Muscle of back (tissue), 13 donors: ENCODE measurements at places on chromosomes 1 and 21. TPM values are rescaled to one million over a fixed set of nuclear protein-coding genes. Genes with fewer than 3 reads are reported as not detected.

Gene PTGFR
- 14.3 TPM for polyA plus RNA-seq

DNA sequence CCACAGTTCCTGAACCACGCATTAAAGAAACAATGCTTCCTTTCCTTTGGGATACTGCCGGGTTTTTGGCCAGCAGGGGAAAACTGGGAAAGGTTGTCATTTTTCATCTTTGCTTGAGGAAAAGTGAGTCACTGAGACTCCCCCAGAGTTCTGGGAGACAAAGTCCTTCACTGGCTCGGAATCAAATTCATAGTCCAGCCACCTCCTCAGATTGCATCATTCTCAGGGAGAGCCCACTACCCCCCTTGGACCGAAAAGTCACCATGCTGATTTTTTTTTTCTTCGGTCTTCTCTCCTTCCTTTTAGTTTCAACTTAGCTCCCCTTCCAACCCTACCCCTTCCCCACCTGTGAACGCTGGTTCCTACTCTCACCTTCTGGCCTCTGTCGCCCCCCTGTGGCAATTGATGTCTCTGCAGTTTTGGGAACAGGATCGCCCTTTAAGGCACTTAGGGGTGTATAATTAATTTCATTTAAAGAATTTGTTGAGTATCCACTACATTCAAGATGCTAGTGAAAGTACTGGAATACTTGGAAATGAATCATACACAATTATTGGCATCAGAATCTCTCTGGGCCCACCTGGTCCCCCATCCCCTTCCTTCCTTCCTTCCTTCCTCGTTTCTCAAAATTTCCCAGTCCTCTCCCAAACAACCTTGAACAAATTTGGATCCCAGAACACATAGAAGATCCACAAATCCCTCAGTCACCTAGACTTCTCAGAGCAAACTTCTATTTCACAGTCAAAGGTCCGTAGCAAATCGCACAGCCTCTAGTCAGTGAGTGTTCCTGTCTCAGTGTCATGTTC lies 6.9 kb downstream of the ACKR1 start:
- DNase-seq: no peak

GRCh38 chr1:85413169-85413568 lies 51.8 kb downstream of the DDAH1 start:
- DNase-seq: peak; percentile 38

Gene SFN
- 0.42 TPM for polyA plus RNA-seq

DNA sequence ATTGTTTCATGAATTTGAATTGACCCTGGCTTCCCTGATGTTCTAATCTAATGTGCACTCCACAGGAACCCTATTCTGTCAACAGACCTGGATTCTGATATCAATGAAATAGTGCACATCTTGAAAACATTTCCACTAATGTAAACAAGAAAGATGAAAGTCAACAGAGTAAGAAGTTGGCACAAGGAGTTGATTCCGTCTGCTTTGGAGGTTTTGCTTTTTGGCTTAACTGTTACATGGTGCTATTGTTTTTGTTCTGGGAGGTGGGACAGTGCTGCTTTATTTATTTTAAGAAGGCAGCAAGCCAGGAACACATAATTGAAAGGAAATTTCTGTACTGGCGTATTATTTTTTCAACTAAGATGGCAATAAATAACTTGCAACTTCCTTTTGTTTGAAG lies 73.3 kb downstream of the LEPR start:
- no peak for DNase-seq

- DNase-seq: no peak
These were observed 264.0 kb downstream of the ADGRL2 start for GRCh38 chr1:82064691-82065090.

DNA sequence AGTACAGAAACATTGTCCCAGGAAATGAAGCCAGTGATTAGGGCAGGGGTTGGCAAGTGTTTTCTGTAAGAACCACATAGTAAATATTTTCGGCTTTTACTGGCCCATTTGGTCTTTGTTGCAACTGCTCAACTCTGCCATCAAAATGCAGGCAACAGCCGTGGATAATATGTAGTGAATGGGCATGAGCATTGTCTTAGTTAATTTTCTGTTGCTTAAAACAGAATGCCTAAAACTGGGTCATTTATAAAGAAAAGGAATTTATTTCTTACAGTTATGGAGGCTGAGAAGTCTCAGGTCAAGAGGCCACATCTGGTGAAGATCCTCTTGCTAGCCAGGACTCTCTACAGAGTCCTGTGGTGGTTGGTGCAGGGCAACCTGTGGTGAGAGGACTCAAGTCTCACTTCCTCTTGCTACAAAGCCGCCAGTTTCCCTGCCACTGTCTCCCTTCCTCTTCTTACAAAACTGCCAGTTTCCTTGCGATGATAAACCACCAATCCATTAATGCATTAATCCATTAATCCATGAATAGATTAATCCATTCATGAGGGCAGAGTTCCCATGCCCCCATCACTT lies 166.4 kb downstream of the PSMG1 start:
- peak; percentile 37 for DNase-seq

DNA sequence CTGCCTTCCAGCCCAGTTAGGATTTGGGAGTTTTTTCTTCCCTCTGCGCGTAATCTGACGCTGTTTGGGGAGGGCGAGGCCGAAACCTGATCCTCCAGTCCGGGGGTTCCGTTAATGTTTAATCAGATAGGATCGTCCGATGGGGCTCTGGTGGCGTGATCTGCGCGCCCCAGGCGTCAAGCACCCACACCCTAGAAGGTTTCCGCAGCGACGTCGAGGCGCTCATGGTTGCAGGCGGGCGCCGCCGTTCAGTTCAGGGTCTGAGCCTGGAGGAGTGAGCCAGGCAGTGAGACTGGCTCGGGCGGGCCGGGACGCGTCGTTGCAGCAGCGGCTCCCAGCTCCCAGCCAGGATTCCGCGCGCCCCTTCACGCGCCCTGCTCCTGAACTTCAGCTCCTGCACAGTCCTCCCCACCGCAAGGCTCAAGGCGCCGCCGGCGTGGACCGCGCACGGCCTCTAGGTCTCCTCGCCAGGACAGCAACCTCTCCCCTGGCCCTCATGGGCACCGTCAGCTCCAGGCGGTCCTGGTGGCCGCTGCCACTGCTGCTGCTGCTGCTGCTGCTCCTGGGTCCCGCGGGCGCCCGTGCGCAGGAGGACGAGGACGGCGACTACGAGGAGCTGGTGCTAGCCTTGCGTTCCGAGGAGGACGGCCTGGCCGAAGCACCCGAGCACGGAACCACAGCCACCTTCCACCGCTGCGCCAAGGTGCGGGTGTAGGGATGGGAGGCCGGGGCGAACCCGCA lies at the start of gene PCSK9:
Gene PCSK9 (plus strand): TSS at position 207 of the 741 bp plus-strand sequence. CDS start 290 bp downstream, at position 497.
- DNase-seq: peak; percentile 77

Gene MYOCOS
- not detected for polyA plus RNA-seq

- no peak for DNase-seq
These were observed 164.1 kb downstream of the GALNT2 start for GRCh38 chr1:230230948-230231773.

DNA sequence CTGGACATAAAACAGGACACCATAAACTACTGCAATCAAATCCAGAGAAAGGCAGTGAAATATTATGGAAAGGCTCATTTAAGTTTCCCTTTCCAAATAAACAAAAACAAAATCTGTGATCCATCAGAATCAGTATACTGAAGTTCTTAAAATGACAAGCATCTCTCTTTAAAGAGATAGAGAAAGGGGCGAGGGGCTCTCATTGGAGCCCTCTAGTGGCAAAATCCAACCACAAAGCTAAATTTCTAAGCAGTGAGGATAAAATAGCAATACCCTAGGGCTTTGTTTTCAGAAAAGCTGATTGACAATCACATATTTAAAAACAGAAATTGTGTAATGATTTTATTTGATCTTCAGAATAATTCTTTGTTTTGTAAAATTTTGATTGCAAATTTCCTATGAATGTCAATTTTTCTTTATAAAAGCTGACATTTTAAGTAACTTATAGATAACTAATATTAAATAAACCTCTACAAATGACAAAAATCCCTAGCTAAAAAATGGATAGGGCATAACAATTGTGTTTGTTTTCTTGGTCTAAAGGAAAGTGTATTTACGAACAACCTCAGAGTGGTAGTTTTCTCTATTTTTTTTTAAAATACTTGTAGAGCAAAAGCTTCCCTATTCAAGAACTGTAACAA lies 138.2 kb downstream of the COL24A1 start:
- peak; percentile 73 for DNase-seq

Gene S100B
- 20.7 TPM for polyA plus RNA-seq

GRCh38 chr1:53620061-53620855 lies 118.7 kb downstream of the GLIS1 start:
- no peak for DNase-seq

DNA sequence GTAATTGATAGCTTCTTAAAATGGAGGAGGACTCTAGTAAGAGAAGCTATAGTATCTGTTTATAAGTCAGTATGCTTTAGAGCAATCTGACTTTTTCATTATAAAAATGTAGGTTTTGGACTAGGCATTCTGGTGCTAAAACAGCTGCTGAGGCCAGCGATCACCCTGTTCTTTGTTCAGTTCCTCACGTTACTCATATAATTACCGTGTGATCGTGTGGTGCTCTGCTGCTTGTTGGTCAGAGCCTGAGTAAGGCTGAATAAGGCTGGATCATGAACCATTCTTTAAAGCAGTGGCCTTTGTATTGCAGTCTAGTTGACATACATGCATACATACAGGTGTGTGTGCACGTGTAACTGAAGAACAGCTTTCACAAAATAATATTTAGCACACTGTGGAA lies 25.2 kb downstream of the CDC42 start:
- no peak for DNase-seq

- DNase-seq: no peak
These were observed 85.0 kb downstream of the NUF2 start for GRCh38 chr1:163406772-163407171.

GRCh38 chr1:61125263-61125662 lies 42.9 kb downstream of the NFIA start:
- DNase-seq: no peak

DNA sequence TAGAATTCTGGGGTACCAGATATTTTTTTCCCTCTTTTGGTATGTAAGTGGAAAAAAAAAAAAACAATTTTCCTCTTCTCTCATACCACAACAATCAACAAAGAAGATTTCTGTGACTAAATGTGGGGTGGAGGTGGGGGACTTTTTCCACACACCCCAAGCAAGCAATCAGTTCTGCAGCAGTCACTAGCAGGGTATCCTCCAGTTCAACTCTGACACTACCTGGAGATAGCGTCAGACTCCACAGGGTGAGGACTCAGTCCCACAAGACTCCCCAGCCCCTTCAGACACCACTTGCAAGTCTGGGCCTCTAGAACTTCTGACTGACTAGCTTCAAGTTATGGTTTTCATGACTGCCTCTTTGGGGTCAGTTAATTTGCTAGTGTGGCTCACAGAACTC lies 6.2 kb downstream of the DHX9 start:
- no peak for DNase-seq

Gene WNT3A
- polyA plus RNA-seq: not detected

GRCh38 chr1:231750818-231751362 lies 124.3 kb downstream of the DISC1 start:
- DNase-seq: no peak

Gene BTF3L4
- polyA plus RNA-seq: 71.7 TPM

DNA sequence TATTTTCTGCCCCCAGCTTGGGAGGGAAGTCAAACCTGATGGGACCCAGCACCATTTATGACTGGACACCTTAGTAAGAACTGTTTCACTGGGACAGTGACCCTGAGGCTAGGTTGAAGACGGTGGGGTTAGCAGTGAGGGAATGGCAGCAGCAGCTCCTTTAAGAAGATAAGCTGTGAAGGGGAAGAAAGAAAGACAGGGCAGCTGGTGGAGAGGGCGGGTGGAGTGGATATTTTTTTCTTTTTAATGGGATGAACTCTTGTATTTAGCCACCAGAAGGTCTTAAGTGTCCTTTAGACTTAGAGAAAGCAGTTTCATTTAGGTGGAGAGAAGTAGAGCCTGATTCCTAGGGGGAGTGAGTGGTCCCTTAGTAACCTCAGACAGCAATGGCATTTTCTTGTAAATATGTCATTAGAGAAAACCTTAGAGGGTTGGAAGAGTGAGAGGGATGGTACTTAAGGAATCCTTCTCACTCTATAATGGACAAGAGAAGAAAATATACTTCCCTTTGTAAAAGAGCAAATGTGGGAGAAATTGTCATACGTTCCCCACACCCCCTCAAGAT lies 187.5 kb downstream of the HHAT start:
- DNase-seq: no peak

- no peak for DNase-seq
These were observed 40.5 kb downstream of the URB2 start for GRCh38 chr1:229666585-229666984.

DNA sequence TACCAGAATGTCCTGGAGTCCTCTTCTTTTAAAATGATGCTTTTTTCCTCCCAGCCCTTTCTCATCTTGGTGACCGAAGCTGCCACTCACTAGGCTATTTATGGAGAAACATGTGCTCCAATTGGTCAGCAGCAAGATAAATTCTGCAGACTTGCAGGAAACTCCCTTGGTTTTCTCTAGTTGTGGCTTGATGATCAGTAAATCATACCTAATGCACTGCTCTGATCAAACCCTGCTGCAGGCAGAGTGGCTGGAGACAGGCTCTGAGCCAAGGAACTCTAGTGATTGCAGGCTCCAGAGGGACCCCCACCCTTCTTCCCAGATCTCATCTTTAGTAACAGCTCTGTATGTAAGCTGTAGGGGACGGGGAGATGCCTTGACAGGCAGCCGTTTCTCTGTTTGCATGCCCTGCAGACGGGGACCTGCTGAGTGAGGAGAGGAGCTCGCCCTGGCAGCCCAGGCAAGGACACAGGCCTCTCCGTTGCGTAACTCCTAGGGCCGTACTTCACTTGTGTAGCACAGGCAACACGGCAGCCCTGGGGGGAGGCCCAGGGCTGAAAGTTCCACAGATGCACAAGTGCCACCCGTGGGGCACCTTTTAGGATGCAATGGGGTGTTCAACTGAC lies 14.5 kb downstream of the SLC6A17 start:
- no peak for DNase-seq

DNA sequence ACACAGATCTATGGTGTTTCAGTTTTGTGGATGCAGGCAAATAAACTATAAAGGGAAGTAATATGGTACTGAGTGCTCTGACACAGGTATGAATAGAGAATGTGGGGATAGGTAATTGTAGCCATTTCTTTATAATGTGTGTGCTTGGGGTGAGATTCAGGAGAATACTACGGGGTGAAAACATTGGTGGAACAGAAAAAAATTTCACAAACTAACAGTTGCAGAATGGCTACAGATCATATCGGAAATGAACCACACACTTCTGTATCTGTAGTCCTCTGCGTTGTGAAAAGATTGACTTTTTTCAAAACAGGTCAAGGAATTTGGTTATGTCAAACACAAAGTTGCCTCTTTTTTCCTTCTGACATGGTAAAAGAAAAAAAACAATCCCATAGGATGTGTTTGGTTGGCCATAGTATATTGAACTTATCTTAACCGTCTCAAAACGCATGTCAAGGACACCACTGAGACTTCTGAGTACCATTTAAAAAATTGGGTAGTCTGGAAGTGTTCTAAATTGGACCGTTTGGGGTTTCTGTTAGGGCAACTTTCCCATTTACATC lies 1.1 kb upstream of the CDC73 start:
- no peak for DNase-seq

GRCh38 chr21:21806711-21807597 lies 808.7 kb downstream of the NCAM2 start:
- DNase-seq: no peak
